ENCODE measurements at places on chromosomes 4 and X.

DNA sequence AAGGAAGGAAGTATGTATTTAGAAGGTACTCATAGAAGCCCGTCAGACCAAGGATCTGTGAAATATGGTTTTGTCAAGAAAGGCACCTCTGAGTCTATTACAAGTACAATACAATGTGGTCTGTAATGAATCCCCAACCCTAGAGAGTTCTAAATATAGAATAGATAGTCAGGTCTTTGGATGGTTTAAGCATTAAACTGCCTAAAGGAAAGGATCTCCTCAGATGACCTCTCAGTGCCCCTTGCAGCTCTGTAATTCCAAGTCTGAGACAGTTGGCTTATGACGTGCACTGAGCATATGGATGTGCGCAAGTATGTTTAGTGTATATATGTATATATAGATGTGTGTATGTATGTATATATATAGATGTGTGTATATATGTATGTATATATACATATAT lies 62.0 kb downstream of the CCSER1 start:
- no peak for DNase-seq

DNA sequence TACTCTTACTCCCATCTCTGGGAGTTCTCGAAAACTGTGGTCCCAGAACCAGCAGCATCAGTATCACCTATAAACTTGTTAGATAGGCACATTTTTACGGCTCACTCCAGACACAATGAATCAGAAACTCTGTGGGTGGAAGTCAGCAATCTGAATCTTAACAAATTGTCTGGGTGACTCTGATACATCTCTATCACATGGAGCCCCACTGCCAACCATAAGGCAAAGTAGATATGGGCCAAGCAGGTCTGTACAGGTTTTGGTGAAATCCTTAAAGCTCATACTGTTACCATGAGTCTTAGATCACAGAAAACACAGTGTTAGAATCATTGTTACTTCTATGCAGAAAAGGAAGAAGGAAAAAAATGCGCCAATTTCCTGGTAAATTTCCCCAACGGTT lies 122.5 kb upstream of the HCCS start:
- no peak for DNase-seq

GRCh38 chr4:90209922-90210321 lies 82.7 kb downstream of the CCSER1 start:
- no peak for DNase-seq

GRCh38 chr4:16117164-16117563 lies 33.3 kb upstream of the PROM1 start:
- DNase-seq = no peak
